B cell (primary cell): ENCODE measurements at places on chromosomes 3 and 15. TPM values are rescaled to one million over a fixed set of nuclear protein-coding genes. Genes with fewer than 3 reads are reported as not detected.

CBLB gene
- polyA plus RNA-seq: 19.0 and 26.1 TPM in 2 replicates

MEIS2 gene
- polyA plus RNA-seq: not detected in 2 replicates

TTLL13 gene
- 0.33 TPM in 1 of 2 replicates, not detected in the other for polyA plus RNA-seq

EFCAB12 gene
- polyA plus RNA-seq: 3.1 and 3.5 TPM in 2 replicates

LIPC gene
- 0.12 TPM in 1 of 2 replicates, not detected in the other for polyA plus RNA-seq

SLC22A14 gene
- polyA plus RNA-seq: 0.06 TPM in 1 of 2 replicates, not detected in the other

USP13 gene
- 1.9 and 4.1 TPM in 2 replicates for polyA plus RNA-seq

KBTBD12 gene
- polyA plus RNA-seq: not detected in 2 replicates

CFAP91 gene
- polyA plus RNA-seq: 0.33 and 0.48 TPM in 2 replicates

- no peak for DNase-seq
Measured at GRCh38 chr15:58423831-58424608, 7.8 kb upstream of the LIPC start.

- no peak for DNase-seq
Measured at GRCh38 chr3:128319107-128319506, 147.6 kb downstream of the DNAJB8 start.

DNA sequence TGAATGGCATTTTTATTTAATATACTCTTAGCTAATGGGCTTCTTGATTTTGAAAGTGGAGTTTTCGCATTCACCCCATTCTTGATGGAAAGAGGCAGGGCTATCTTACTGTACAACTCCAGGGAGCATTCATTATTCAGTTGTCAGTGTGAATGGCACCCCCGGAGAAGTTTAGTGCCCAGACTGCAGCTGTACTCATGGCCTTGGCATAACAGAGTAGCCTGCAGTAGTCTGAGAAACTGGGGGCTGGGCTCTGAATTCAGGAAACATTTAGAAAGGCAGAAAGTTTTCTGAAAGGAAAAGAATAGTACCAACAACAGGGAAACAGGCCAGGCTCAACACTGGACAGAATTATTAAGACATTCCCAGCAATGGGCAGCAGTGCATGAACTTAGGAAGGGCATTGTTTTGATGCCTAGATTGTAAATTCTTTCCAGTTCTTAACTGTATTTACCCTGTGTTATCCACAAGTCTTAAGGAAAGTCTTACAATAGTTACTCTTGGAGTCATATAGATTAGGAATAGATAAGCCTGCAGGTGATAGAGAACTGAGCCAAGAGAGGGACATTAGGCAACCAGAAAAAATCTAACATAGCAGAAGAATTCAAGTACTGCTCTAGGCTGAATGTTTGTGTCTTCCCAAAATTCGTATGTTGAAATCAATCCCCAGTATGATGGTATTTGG, 44.4 kb downstream of the TIPARP start:
- no peak for DNase-seq

DNA sequence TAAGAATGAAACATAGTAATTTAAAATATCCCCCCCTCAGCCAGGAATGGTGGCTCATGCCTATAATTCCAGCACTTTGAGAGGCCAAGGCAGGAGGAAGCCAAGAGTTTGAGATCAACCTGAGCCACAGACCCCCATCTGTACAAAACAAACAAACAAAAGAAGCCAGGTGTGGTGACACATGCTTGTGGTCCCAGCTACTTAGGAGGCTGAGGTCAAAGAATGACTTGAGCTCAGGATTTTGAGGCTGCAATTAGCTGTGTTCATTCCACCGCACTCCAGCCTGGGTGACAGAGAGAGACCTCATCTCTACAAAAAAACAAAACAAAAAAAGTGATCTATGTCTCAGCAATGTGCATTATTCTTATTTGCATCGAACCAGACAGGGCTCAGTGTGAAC, 800.8 kb downstream of the MCTP2 start:
- DNase-seq: no peak

DNA sequence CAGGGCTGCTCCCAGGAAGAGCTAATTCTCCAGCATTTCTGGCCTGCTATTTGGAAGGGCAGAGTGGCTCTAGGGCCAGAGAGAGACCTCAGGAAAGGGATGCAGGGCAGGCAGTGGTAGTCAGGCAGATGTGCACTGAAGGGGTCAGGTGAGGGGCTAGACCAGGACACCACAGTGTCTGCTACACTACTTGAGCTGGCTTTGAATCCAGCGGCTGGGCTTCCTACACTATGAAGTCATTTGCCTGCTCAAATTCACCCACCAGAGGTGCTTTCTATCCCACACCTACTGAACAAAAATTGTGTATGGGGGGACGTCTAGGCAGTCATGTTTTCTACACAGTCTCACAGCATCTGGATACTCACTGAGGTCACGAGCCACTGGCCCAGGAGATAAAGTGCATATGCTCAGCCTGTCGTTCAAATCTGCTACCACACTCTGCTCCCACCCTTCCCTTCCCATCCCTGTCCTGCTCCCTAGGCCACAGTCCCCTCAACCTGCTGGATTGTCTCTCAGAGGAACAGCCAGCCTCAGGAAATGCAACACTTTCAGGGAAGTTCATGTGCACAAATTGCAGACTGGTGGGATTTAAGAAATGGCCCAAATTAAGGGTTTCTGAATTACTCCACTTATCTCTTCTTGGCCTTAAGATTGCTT, 49.9 kb upstream of the SLC6A11 start:
- no peak for DNase-seq

DNA sequence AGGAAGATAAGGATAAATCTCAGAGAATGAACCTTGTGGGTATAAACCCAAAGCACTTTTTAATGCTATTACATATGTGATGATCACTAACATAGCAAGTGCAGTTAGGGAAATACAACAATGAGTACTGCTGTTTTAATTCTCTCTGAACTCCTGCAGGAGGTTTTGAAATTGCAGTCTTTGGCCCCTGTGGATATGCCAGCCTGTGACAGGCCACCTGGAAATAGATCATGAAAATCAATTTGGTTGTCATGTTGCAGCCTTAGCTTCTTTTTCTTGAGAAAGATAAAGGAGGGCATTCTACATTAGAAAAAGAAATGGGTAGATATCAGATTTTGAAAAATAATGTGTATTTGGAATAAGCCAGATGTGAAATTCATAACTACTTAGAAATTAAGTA, 103.6 kb downstream of the RSRC1 start:
- no peak for DNase-seq

- no peak for DNase-seq
Measured at GRCh38 chr15:90064911-90065681, 37.2 kb downstream of the IDH2 start.

DNA sequence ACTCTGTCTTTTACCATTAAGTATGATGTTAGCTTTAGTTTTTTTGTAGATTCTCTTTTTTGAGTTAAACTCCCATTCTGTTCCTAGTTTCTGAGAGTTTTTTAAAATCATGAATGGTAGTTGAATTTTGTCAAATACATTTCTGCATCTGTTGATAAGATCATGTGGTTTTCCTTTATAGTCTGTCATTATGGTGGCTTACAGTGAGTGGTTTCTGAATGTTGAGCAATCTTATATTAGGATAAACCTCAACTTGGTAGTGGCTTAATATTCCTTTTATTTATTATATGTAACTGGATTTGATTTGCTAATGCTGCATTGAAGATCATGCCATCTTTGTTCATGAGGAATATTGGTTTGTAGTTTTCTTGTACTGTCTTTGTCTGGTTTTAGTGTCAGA, 34.8 kb downstream of the NEO1 start:
- no peak for DNase-seq

- DNase-seq: no peak
Measured at GRCh38 chr3:129184396-129184657, 631 bp upstream of the CNBP start.

DNA sequence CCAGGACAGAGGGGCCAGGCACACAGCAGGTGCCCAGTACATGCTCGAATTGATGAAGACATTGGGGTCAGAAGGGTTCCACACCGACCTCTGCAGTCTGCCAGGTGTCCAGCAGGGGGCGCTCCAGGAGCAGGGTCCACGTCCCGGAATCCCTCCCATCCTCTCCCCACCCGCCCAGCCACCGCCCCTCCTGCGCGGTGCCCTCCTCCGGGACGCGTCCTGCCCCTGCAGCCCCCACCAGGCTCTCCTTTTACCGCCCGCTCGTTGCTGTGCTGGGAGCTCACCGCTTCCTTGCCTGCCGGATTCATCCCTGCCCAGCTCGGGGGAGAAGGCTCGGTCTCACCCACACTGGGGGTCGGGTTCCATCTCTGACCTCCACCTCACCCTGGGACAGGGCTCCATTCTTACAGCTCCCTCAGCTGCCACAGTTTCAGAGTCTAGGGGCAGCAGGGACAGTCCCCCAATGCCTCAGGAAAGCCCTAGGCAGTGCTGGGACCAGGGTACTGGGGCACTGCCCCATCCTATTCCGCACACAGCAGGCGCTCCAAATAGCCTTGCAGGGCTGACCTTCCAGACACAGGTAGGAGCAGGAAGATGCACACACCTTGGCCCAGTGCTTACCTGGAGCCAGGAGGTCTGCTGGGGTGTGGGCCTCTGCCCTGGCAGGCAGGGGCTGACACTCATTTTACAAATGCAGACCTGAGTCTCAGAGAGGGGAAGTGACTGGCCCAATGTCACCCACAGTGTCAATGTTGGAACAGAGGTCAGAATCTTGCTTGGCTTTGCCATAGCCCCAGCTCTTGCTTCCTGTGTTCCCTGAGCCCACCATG, 31.0 kb downstream of the GRIP2 start:
- peak; percentile 58 for DNase-seq

GRCh38 chr3:72338942-72339669, 509.1 kb downstream of the SHQ1 start:
- DNase-seq: no peak

- DNase-seq: no peak
Measured at GRCh38 chr3:31142139-31142538, 247.7 kb upstream of the GADL1 start.

DNA sequence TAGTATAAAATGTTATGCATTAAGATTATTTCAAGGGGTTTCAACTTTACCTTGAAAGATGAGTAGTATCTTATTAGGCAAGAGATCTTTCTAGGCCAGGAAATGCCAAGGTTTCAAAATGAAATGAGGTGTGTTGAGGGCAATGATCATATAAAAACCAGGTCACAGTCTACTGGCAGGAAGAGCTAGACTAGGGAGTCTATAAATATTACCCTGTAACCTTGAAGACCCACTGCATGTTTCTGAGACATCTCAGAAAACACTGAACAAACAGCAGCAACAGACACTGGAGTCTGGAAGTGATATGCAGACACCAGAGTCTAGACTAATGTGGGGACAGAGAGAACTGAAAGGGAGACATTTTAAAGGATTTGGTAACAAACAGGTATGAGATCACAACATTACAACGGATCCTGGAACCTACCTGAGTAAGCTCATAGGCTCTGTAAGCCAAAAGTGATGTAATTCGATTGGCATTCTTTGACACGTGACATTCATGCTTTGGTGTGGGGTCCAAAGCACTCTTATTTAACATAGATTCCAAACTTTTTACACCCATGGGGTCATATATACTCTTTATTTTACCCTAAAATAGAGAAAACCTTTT, 15.0 kb downstream of the TASOR start:
- no peak for DNase-seq

DNA sequence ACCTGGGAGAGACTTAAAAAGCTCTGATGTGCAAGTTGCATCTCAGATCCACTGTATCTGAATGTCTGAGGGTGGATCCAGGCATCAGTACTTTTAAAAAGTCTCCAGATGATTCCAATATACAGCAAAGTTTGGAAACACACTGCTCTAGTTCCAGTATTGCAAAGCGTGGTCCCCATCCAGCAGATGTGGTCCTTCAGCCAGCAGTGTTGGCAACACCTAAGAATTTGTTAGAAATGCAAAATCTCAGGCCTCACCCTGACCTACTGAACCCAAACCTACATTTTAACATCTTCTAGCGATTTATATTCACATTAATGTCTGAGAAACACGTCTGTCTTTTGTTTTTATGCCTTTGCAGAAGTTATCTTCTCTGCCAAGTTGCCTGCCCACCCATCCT, 32.2 kb upstream of the SGO1 start:
- no peak for DNase-seq
